ENCODE measurements at places on chromosomes 4 and X.

- no peaks in the 10 kb centered on the region for H3K36me3 ChIP-seq
- no peak overlapping the region for H3K4me3 ChIP-seq
- DNase-seq = no peak
- H3K4me1 ChIP-seq = peaks cover 2% of the 10 kb centered on the region
- no peak overlapping the region for H3K27ac ChIP-seq
Measured at GRCh38 chr4:14222377-14223029, 595.0 kb upstream of the BOD1L1 start.

DNA sequence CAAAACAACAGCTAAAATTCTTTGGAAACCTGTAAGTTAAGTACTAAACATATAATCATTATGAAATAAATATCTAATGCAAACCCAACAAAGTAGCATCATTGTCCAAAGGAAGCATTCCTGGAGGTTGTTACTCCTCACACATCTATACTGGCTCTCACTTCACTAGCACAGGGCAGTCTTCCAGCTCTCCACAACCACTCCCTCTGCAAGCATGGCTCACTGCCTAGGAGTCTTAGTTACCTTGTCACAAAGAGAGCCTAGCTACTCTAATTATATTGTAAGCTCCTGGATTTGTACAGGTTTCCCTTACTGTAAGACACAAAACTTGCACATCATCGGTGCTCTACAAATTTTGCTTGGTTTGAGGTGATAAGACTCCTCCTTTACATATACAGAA, 76.1 kb downstream of the AMMECR1 start:
- DNase-seq = peak; percentile 2
- H3K4me1 ChIP-seq = no peaks in the 10 kb centered on the region
- no peak overlapping the region for H3K27ac ChIP-seq
- H3K36me3 ChIP-seq = no peaks in the 10 kb centered on the region

DNA sequence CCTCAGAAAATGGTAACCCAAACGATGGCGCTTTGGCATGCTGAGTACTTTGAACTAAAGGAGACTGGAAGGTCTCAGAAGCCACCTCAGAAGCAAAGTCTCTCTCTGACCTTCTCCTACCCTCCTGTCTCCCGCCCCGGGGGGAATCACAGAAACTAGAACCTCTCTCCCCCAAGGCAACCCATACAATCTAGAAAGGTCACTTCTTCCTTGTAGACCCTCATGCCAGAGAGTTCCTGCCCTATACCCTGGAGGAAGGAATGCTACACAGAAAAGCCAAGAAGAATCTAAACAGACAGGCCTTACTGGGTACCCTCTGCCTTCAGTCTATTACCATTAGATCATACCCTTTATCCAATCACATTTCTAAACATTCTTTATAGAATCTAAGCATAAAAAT, 8.5 kb downstream of the PLAC1 start:
- H3K27ac ChIP-seq = no peak overlapping the region
- H3K36me3 ChIP-seq = no peaks in the 10 kb centered on the region
- H3K4me1 ChIP-seq = no peaks in the 10 kb centered on the region
- no peak overlapping the region for H3K4me3 ChIP-seq

DNA sequence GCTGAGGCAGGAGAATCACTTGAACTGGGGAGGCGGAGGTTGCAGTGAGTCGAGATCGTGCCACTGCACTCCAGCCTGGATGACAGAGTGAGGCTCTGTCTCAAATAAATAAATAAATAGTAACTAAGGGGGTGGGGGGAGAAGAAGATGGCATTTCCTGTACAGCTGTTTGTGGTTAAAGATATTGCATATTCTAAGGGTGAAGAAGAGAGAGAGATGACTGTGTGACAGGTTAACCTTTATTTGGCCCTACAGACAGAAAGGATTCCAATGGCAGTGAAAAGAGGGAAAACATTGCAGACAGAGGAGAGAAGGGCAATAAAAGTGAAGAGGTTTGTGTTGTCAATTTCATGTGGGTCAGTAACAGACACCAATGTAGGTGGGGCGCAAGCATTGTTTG, 9.4 kb downstream of the TASL start:
- H3K4me1 ChIP-seq = no peaks in the 10 kb centered on the region
- no peak overlapping the region for H3K4me3 ChIP-seq
- H3K27ac ChIP-seq = no peak overlapping the region
- no peaks in the 10 kb centered on the region for H3K27me3 ChIP-seq

- H3K4me3 ChIP-seq = peak overlapping the region; percentile 70
- no peak for DNase-seq
- peak overlapping the region; percentile 57 for H3K27ac ChIP-seq
- H3K4me1 ChIP-seq = no peaks in the 10 kb centered on the region
- H3K27me3 ChIP-seq = no peaks in the 10 kb centered on the region
- H3K36me3 ChIP-seq = no peaks in the 10 kb centered on the region
Measured at GRCh38 chrX:23783589-23784469, 856 bp downstream of the SAT1 start.

GRCh38 chrX:122863067-122863466, 321.0 kb upstream of the GRIA3 start:
- no peaks in the 10 kb centered on the region for H3K27me3 ChIP-seq
- no peak overlapping the region for H3K27ac ChIP-seq
- no peaks in the 10 kb centered on the region for H3K4me1 ChIP-seq
- H3K36me3 ChIP-seq = no peaks in the 10 kb centered on the region
- DNase-seq = peak; percentile 35

- H3K4me1 ChIP-seq = peaks cover 4% of the 10 kb centered on the region
- no peaks in the 10 kb centered on the region for H3K27me3 ChIP-seq
- H3K4me3 ChIP-seq = no peak overlapping the region
- H3K36me3 ChIP-seq = no peaks in the 10 kb centered on the region
- H3K27ac ChIP-seq = no peak overlapping the region
Measured at GRCh38 chr4:183181081-183181480, 82.0 kb downstream of the WWC2 start.
